WTC11 (cell line): ENCODE measurements at places on chromosomes 13 and 19.

- DNase-seq = no peak
Measured at GRCh38 chr19:3469638-3470499, 10.5 kb downstream of the SMIM24 start.

DNA sequence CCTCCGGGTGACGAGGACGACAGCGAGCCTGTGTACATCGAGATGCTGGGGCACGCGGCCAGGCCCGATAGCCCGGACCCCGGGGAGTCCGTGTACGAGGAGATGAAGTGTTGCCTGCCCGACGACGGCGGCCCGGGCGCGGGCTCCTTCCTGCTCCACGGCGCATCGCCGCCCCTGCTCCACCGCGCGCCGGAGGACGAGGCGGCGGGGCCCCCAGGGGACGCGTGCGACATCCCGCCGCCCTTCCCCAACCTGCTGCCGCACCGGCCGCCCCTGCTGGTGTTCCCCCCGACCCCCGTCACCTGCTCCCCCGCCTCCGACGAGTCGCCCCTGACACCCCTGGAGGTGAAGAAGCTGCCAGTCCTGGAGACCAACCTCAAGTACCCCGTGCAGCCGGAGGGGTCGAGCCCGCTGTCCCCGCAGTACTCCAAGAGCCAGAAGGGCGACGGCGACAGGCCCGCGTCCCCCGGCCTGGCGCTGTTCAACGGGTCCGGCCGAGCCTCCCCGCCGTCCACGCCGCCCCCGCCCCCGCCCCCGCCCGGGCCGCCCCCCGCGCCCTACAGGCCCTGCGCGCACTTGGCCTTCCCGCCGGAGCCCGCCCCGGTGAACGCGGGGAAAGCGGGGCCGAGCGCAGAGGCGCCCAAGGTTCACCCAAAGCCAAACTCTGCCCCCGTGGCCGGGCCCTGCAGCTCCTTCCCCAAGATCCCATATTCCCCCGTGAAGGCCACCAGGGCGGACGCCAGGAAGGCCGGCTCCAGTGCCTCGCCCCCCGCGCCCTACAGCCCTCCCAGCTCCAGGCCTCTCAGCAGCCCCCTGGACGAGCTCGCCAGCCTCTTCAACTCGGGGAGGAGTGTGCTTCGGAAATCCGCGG is 511.3 kb downstream of the MYO16 start:
- peak; percentile 23 for DNase-seq

GRCh38 chr13:40402931-40403431 is 263.5 kb downstream of the FOXO1 start:
- no peak for DNase-seq

DNA sequence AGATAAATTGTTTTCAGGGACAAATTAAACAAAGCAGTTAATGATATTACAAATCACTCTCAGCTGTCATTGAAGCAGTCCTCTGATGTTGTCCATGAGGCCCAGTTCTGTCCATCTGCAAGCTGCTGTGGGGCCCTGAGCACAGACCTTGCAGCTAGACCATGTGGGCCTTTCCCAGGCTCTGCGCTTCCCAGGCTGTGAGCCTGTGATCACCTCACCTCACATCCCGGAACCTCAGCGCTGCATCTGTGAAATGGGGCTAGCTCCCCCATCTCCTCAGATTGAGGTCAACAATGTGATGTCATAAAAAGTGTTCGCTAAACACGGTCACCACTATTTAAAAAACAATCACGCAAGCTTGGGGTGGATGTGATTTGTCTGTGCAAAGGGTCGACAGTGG is 51.9 kb upstream of the UQCRFS1 start:
- DNase-seq = no peak

- DNase-seq = no peak
Measured at GRCh38 chr13:24178847-24179485, 18.4 kb downstream of the SPATA13 start.

- DNase-seq = no peak
Measured at GRCh38 chr19:54173359-54173699, 369 bp upstream of the TMC4 start.

GRCh38 chr13:38821770-38822551 is 135.1 kb downstream of the FREM2 start:
- DNase-seq = no peak

- no peak for DNase-seq
Measured at GRCh38 chr13:85685436-85685835, 113.8 kb downstream of the SLITRK6 start.

- DNase-seq = no peak
Measured at GRCh38 chr13:47843005-47843404, 158.1 kb downstream of the SUCLA2 start.
